ENCODE measurements at places on chromosomes 1 and 21.

GRCh38 chr21:42061986-42062235 lies 9.2 kb upstream of the UMODL1 start:
- DNase-seq, result no peak

DNA sequence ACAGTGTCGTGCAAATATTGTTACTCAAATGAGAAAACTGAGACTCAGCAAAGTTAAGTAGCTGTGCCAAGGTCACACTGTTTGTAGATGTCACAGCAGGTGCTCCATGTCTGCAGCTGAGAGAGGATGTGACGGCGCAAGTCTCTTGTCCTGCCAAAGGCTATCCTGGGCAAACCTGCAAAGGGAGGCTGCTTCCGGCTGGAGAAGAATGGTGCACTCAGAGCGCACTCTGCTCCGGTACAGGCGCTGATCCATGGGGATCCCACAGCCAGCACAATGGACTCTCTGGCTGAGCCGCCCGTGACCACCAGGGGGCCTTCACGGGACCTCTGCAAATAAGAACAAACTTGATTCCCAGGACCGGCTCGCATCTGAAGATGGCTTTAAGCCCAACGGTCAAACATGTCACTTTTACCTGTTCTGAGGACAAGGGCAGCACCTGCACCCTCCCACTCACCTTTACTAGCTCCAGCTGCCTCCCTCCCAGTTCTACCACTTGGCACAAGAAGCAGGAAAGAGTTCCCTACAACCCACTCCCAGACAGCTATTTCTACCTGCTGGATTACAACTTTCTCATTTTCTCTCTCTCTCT lies 21.9 kb downstream of the RD3 start:
- peak; percentile 31 for DNase-seq

- DNase-seq, result no peak
Observed at GRCh38 chr1:180278194-180278515, 48.1 kb downstream of the LHX4 start.

DNA sequence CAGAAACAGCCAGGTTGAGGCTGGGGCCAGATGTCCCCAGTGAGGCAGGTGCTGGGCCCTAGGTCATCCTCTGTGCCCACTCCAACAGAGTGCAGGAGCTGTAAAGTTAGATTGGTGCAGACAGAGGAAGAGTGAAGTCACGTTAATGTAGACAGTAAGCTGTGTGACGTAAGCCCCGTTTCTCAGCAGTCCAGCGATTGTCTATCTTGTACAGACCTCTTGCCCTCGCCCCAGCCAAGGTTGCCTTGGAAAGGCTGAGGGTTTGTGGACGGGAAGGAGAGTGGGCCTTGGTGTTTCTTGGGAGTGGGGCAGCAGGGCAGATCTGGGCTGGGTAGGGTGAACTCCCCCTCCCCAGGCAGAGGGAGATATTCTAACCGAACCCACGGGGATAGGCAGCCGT lies 13.5 kb downstream of the FAAH start:
- no peak for DNase-seq

GRCh38 chr1:167747988-167748387 lies 26.2 kb downstream of the MPZL1 start:
- DNase-seq, result no peak

DNA sequence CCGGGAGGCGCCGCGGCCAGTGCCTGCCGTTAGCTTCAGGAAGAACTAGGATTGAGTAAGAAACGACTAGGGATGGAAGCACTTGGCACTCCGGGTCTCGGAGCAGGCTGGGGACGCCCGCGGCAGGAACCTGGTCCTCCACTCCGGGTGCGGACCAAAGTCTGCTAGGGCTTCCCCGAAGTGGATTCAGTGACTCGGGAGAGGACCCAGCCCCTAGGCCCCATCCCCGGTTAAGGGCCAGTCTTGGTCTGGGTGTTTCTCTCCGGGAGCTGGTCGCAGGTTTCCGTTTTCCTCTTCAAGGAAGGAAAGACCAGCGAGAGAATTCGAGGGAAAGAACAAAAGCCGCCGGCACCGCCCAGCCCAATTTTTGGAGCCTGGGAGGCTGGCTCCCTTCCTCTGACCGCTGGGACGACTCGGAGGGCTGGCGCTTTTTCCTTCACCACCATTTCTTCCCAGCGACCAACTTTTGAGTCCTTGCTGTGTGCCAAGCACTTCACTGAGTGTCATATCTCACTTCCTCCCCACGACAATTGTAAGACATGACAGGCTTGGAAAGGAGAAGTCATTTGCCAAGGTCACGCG lies 16.8 kb upstream of the STMN1 start:
- no peak for DNase-seq

- DNase-seq, result no peak
Observed at GRCh38 chr21:31546443-31547170, 112.9 kb upstream of the SOD1 start.

DNA sequence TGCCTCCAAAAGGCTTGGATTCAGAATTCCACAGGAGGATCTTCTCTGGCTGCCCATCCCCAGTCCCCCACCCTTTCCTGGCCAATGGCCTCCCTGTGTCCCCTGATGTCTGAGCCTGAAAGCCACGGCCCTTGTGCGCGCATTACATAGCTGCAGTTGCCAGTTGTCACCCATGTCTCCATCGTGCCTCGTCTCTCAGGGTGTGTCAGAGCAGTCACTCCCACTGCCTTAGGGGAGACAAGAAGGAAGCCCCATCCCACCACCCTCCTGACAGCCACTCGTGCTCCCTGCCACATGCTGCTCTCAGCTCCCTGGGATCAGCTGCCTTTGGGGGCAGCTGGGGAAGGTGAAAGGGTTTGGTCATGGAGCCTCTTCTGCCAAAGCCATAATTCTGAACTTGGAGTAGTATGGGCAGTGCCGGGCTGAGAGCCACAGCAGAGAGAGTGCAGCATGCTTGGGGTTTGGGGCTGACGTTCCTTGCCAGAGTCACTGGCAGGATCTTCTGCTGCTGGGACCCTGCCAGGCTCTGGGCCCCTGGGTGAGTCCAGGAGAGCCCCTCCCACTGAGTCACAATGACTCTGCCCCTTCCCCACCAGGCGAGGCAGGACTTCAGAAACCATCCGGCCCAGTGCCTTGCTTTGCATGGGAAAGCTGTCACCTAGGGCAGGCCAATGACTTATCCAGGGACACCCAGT lies 285.9 kb upstream of the VAMP3 start:
- no peak for DNase-seq

DNA sequence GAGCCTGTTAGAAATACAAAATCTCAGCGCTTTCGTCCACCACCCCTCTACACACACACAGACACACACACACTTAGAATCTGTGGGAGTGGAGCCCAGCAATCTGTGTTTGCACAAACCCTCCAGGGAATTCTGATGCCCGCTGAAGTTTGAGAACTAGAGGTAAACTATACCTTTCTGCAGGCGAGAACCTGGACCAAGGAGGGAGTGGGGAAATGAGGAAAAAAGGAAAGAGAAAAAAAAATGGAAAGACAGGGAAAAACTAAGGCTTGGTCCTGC lies 468 bp upstream of the NIBAN1 start:
- no peak for DNase-seq

- no peak for DNase-seq
Observed at GRCh38 chr1:181767001-181767708, 283.8 kb downstream of the CACNA1E start.

DNA sequence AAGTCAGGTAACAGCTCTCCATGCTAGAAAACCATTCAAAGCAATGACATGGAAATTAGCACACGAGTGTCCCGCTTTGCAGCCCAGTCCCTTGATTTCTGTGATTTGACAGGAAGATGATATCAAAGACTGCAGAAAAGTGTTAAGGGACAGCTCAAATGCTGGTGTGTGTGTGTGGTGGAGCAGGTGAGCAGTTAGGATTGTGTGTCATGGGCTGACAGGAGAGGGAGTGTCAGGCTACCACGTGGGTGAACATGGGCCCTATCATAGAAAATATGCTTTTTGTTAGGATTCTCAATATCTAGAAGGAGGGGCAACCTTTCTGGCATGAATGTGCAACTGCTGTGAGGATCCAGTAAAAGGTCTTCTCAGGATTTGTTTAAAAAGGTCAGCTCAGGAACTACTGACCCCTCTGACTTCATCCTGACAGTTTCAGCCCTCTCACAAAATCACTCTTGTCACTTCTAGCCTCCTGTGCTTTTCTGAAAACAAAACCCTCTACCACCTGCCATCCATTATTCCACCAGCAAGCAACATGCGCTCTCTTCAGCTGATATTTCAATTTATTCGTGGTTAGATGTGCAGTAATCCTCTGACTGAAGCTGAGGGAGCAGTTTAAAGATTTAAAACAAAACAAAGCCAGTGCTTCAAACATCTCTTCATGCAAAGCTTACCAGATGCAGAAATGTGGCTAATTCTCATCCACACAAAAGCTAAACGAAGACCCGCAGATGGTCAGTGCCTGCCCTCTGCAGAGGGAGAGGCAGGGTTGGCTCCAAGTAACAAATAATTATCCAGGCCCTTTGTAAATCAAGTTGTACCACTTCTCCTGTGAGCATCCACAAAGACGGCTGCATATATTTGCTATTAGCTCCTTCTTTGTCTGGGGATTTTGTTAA lies 397.9 kb downstream of the PTBP2 start:
- no peak for DNase-seq

- DNase-seq, result no peak
Observed at GRCh38 chr1:162632217-162632666, at the start of gene DDR2. DDR2 (plus strand) TSS chr1:162632464; CDS start chr1:162719064, 86,600 bp downstream.

DNA sequence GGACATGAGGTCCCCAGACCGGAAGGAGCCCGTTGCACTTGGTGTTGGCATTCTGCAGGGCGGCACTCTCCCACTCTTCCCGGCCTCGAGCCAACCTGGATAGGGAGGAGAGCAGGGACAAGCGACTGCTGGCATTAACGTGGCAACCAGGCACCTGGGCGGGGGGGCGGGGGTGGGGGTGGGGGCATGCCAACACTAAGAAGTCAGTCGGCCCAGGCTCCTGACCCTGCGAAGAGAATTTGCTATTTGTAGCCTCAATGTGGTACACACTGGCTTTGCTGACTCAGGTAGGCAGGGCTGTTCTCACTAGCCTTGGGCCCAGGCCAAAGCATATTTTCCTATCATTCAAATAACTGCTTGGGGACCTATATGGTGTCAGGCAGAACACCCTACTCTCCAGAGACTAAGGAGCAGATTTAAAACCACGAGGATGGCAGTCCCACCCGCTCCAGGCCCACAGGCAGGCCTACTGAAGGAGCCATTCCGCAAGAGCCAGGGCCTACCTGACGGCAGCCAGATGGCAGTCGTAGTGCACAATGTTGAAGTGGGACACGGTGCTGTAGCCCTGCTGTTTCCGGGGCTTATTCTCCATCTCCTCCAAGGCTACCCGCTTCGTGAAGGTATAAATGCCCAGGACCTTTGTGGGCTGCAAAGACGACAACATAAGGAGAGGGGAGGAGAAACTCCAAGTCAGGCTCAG lies 123.7 kb downstream of the UBR4 start:
- no peak for DNase-seq

DNA sequence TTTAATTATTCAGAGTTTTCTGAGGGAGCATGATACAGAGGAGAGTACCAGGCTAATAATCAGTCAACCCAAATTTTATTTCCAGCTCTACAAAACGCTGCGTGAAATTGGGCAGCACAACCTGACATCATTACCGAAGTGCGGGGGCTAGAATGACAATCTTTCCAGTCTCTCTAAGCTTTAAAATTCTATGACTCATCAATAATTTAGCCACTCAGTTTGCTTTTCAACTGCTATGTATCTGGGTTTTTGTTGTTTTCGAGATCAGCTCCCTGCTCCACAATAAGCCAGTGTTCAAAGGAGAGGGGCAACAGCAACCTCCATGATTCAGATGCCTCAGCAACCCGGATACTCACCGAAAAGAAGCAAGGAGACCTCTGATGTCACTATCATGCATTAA lies 13.9 kb downstream of the SORT1 start:
- no peak for DNase-seq

DNA sequence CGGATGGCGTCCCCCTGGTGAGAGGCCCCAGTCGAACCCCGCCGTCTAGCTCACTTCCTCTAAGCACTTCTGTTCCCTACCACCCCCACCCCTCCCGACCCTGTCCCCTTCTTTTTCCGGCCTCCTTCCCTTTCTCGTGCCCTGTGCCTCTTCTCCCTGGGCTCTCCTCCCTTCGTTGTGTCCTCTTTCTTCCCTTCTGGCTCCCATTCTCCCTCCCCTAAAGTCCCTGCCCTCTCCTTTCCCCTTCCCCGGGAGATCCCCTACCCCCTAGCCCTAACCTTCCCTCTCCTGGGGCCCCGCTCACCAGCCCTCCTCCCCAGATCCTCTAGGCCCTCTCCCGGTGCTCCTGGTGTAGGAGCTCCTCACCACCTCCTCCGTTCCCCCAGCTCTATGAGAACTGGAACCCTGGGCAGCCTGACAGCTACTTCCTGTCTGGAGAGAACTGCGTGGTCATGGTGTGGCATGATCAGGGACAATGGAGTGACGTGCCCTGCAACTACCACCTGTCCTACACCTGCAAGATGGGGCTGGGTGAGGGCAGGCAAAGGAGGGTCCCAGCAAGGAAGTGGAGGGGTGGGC lies 15.9 kb downstream of the BCAN start:
- no peak for DNase-seq

- DNase-seq, result no peak
Observed at GRCh38 chr1:241762713-241763339, 85.2 kb upstream of the EXO1 start.

GRCh38 chr1:244796719-244797406 lies 38.6 kb upstream of the COX20 start:
- DNase-seq, result no peak

DNA sequence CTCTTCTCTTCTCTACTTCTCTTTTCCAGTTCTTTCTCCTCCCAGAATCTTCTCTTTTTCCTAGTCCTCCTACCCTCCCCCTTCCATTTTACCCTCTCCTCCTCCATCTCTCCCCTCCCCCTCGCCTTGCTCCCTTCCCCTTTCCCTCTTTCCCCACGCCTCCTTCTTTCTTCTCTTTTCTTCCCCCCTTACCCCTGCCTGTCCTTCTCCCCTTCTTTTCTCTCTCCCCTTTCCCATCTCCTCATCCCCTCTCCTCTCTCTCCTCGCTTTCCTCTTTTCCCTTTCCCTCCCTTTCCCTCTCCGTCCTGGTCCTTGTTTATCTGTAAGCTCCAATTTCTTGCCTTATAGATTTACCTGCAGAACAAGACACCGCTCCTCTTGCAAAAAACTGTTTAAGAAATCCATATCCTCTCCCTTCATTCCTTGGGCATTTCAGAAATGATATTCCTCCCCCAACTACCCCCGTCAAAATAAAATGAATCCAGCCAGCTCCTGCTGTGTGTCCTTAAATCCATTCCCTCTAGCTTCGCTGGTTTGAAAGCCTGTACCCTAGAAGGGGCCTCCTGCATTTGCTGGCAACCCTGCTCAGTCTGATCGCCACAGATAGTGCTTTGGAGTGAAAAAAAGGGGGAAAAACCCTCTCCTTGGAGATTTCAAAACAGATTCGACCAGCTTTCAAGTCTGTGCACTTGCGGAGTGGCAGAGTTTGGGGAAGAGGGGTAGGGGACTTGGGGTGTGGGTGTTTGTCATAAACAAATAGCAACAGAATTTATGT lies 89.4 kb downstream of the PAPPA2 start:
- DNase-seq, result no peak

Data from stimulated activated CD4-positive, alpha-beta T cell treated with anti-CD3 and anti-CD28 coated beads, Interleukin-15, amount 100 ng/mL, for 1 hour (primary cell).